ENCODE measurements at places on chromosomes 3 and 15.

DNA sequence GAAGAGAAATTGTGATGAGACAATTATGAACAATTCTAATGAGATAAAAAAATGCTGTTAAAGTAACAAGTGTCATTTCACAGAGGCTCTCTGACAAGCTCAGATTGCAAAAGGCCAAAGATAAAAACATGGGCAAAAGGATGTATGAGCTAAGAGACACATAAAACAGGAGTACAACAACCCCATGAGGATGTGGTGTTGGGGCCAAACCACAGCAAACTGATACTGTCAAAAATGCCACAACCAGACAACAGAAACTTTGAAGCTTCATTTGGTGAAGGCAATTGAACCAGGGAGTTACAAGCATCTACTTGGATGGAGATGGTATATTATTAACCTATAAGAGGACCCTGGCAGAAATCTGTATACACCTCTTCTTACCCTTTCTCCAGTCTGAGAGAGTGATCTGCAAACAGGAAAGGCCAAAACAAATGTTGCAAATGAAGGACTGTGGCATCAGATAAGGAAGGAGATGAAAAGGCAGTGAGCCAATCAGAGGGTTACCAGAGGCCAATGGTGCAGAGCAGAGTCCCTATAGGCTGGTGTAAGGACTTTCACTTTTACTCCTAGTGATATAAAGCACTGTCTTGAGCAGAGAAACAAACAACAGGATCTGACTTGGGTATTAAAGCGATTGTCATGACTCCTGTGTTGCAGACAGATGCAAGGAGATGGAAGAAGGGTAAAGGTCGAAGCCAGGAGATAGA lies 659.0 kb downstream of the NTRK3 start:
- peak; percentile 20 for DNase-seq

- DNase-seq = no peak
These were observed 1.6 kb upstream of the P2RY13 start for GRCh38 chr3:151330899-151331298.

DNA sequence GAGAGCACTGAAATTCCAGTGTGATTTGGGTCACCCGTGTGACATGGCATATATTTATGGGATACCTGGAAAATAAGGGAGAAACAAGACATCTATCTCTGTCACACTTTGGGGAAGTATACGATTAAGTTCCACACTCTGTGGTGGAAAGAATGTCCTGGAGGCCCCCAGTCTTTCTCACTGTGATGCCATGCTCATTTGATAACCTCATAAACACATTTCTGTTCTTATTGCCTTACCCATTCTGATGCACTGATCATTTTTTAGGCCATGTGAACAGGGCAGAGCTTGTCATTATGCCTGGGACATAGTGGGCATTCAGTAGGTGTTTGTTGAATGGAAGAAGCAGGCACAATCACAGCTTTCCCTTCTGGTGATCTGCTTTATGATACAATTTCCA lies 349.4 kb upstream of the TPRG1 start:
- no peak for DNase-seq

DNA sequence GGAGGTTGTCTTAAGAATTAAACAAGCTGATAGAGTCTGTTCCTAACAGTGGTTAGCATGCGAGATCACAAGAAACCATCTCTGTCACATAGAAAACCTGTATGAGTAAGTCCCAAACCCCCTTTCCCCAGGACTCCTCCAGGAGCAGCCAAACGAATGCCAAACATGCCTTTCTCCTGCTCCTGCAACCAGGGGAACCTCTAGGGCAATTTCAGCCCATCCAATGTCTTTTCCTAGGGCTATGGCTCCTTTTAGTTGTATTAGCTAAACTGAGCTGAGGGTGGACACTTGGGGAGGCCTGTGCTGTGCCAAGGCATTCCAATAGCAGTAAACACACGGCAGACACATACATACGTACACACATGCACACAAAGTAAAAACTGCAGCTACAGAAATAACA lies 36.5 kb upstream of the TIMP4 start:
- DNase-seq = no peak

DNA sequence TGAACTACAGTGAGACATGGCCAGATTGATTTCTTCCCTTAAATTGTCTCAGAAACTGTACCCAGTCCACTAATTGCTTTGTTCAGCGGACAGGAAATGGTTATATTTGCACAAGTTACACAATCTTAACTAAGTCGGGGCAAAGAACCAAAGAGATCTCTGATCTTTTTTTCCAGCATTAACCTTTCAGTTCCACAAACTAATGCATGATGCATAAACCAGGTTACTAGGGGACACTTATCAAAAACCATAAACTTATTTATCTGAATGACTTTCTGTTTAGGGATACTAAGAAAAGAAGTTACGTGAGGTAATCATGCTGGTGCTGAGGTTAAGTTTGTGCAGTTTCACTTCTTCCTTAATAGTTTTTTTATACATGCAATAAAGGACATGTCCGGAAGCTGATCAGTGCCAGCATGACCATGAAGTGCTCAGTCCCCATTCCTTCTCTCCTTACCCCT lies 22.4 kb downstream of the FNDC3B start:
- no peak for DNase-seq

- DNase-seq = no peak
These were observed 215.9 kb upstream of the CTDSPL start for GRCh38 chr3:37645517-37646380.

DNA sequence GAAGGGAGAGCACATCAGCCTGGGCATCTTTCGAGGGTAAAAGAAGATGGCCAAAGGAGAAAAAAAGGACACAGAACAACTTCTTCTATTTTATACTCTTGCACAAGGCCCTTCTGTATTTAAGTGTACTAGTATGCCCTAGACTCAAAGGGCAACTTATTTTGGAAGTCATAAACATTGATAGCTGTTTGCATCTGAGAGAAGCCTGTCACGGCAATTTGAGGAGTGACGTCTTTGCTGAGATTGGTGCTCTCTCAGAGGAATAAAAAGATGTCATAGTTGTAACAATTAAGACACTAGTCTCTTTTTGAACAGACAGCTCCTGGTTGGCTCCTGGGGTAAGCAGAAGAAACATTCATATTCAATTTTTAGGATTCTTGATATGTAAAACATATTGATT lies 260.4 kb upstream of the TTC14 start:
- DNase-seq = no peak

DNA sequence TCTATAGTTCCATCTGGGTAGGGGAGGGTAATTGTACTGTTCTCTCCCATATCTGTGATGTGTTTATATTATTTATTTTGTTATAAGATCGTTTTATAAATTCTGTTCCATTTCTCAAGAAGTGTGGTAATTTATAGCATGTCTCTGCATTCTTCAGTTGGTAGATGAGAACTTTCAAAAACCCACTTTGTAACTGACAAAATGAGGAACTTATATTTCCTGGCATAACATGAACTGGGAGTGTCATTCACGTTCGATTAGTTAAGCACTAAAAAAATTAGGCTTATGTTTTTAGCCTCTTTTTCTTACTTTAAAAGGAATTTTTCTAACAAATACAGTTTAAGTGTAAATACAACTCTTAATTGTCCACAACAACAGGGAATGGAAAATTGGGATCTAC lies 230.8 kb downstream of the CGGBP1 start:
- DNase-seq = no peak

DNA sequence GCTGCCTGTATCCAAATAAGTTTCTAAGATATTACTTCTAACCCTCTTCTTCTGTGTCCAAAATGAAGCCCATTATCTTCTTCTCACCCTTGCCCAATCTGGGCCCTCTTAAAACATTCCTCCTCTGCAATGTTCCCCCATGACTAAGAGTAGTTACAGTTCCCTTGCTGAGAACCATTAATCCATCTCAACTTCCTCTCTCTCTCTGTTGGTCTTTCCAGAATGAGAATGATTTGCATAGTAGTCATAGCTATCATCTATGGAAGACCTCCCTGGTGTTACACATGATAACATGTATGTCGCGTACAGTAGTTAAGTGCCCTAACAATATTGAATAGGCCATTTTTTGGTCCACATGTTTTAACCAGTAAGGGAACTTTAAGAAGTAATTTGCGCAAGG lies 177.9 kb downstream of the ANXA2 start:
- no peak for DNase-seq

GRCh38 chr15:81189583-81190283 lies 6.9 kb upstream of the IL16 start:
- DNase-seq = no peak

DNA sequence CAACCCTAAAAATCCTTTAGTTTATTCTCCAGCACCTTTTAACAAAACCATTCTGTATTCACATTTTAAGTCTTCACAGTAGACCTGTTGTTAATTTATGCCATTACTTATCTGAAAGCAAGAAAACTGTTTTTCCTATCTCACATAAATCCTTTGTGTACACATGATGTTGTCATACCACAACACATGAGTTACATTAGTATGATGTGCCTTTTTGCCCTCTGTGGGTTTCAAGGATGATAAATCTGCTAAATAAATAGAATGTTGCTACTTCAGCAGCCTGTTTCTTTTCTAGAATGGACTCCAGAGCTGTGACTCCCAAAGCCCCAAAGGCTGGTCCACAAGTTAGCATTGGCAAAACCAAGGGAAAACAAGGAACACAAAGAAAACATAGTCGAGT lies 151.6 kb downstream of the SERPINI1 start:
- DNase-seq = no peak

DNA sequence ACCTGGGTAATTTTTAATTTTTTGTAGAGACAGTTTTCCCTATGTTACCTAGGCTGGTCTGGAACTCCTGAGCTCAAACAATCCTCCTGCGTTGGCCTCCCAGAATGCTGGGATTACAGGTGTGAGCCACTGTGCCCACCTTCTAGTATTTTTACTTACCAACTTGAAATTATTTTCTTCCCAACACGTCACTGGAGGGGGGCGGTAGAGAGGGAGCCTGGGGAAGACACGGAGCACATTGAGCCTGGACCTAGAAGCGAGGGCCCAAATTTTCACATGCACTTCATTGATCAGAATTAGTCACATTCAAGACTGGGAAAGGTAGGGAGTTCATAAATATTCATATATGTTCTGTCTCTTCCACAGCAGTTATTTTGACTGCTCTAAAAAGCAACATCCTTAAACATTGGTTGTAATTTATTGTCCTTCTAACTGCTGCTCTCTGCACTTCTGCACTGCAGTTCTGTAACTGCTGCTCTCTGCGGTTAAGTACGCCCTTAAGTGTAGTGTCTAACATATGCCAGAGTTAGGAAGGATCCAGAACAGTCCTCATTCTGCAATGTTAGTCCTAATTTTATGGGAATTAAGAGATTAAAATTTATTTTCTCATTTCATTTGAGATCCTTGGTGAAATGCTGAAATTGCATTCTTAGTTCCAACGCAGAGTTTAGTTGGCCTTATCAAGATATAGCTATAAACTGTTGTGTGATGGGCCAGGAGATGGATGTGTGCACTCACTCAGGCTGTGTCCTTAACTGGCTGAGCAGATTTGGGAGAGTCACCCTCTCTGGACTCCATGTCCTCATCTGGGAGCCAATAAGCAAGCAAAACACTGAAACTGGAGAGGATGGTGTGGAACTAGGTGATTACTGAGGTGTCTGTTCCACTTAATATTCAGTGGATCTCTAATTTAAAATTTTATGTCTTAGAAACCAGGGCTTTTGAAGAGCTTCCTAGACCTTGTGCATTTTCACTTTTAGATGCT lies 98.2 kb downstream of the STRIT1 start:
- DNase-seq = no peak

Measured in CD4-positive, alpha-beta T cell treated with Interleukin-6 at 100 ng/mL for 8 hours (primary cell).